ENCODE measurements at places on chromosomes 11 and 22.

GRCh38 chr22:39452740-39453040, 4.1 kb upstream of the MGAT3 start:
- DNase-seq = no peak

GRCh38 chr22:45425101-45425500, 11.6 kb downstream of the RIBC2 start:
- no peak for DNase-seq

GRCh38 chr11:27995083-27995482, 112.9 kb downstream of the KIF18A start:
- DNase-seq = no peak

- DNase-seq = no peak
These were observed 252.8 kb downstream of the JRKL start for GRCh38 chr11:96642583-96642982.

- DNase-seq = no peak
These were observed 318.4 kb downstream of the AASDHPPT start for GRCh38 chr11:106395716-106396349.

DNA sequence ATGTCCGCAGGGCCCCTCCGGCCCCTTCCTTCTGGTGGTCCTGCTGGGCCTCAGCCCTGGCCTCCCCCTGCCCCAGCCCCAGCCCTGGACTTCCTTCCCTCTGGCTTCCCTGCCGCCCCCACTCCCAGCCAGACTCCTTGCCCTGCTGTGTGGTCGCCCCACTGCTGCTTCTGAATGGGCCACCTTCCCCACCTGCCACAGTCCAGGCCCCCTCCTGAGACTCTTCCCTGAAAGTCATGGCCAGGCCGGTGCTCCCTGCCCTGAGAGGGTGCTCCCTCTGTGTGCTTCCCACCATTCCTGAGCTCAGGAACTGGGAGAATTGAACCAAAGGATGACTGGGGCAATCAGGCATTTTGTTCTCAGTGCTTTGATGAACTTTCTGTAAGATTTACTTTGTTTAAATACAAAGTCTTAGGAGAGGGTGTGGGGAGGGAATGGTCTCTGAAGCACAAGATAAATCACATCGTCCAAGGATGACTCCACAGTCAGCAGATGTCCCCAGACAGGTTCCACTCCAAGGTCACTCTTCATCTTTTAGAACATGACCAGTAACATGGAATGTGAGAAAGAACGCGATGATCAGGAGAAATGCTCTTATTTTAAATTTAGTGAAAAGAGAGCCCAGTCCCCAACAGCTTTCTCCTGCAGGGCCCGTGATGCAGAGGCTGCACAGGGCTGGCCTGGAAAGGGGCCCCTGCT, 774 bp downstream of the APOBEC3D start:
- no peak for DNase-seq

GRCh38 chr11:9708544-9708943, 44.7 kb downstream of the SWAP70 start:
- DNase-seq = no peak

DNA sequence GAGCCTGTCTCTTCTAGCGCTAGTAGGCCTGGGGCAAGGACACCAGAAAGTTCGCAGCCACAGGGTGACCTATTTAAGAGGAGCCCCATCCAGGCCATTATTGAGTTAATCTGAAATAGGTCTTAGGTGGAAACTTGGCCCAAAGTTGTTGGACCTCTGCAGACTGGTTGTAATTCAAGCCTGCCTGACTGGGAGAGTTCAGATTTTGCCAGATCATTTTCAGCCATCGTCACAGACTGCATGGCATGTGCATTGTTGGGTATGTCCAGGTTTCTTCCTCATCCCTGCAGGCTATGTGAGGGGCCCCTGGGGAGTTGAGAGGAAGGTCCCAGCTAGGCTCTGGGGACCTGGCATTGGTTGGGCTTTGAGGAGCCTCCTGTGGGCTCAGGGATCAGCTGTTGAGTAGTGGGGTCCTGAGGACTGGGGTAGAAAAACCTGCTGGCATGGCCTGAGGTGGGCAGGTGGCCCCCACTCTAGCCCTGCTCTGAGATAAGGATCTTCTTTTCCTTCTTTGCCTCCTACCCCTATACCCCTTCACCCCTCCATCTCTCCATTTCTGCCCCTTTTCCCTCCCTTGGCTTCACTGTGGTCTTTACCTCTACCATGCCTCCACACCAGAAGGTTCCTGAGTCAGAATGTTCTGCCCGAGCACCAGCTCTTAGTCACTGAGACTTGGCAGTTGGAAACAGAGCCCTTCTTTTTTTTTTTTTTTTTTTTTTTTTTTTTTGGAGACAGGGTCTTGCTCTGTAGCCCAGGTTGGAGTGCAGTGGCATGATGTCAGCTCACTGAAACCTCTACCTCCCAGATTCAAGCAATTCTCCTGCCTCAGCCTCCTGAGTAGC, 112.7 kb downstream of the MORC2 start:
- DNase-seq = no peak

- DNase-seq = no peak
These were observed 27.9 kb downstream of the DDX6 start for GRCh38 chr11:118763041-118763440.

DNA sequence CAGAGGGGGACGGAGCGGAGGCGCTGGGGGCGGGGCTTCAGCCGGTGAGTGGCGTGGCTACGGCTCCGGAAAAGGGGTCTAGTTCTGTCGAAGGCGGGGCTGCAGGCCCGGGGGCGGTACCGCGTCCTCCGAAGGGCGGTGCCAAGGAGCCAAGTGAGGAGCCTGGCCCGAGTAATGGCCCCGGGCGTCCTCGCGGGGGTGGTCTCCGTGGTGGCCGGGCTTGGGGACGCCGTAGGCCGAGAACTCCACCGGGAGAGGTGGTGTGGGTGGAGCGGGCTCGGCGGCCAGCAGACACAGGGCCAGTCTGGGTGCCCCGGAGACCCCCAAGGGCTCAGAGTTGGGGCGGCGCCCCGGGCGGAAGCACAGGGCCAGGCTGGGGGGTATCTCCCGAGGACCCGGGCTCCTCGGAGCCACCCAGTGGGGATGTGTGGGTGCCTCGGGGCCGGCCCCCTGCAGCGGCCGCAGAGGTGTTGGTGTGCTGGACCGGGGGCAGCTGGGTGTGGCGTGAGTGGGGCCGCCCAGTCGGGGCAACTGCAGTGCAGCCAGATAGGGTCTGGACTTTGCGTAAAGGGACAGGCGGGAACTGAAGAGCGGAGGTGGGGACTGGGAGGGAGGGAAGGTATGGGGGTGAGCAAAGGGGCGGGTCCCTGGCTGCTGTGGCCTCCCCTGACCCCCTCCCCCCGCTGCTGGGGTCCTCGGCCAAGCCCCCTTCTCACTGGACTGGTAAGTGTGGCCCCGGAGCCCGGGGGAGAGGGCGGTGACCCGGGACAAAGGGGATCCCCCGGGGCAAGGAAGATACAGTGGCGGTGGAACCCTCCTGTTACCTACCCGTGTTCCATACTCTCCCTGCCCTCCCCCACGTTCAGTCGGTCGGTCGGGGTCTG, 838 bp downstream of the FKBP2 start:
- DNase-seq = peak; percentile 57

DNA sequence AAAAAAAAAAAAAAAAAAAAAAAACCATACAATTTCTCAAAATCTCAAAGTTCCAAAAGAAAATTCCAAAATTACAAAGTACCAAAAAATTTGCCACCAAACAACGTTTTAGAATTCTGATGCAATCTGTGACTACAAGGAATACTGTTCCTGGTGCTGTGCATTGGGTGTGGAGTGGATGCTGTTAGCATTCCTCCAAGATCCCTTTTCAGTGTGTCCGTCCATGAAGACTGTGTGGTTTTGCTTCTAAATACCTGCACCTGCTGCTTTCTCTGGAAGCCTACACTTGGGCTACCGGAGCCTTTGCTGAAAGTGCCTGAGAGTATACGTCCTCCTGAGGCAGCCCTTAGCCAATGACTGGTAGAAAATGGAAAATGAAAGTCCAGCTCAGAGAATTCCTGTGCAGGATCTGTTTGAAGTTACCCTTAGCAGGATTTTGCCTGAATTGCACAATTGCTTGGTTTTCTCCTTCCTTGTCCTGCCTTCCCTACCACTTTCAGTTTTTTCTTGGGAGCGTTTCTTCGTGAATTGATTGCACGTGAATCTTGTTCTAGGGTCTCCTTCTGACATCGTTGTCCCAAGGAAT, 140.8 kb downstream of the TRPC6 start:
- DNase-seq = no peak

GRCh38 chr11:32870676-32871075, 21.9 kb upstream of the QSER1 start:
- DNase-seq = no peak

- no peak for DNase-seq
These were observed 237.6 kb upstream of the C11orf87 start for GRCh38 chr11:109184376-109184775.

- no peak for DNase-seq
These were observed 33.3 kb downstream of the HIRA start for GRCh38 chr22:19398206-19398605.

- DNase-seq = no peak
These were observed 2.9 kb downstream of the SMARCB1 start for GRCh38 chr22:23789638-23790037.

DNA sequence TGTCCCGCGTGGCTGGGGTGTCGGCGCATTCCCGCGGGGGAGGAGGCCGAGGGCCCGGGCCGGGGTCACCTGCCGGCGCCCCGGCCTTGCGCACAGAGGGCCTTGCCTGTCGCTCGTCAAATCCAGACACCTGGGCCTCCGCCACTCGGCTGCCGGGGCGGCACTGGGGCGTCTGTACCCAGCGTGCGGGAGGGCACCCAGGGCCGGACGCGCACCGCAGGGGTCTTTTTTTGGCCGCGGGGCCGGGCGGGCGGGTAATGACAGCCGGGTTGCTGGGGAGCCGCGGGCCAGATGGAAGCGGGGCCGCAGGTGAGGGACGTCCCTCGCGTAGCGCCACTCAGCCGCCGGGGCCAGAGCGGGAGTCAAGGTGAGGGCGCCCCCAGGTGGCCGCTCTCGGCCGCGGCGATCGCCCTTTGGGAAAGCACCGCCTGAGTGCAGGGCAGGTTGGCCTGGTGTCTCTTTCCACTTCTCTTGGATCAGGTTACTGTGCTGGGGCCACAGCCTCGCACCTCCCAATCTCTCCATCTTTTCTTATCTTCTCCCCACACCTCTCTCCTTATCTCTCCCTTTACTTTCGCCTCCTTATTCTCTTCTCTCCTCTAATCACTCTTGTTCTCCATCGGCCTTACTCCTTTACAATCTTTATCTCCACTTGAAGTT, 3.5 kb downstream of the PHLDB1 start:
- DNase-seq = peak; percentile 61

DNA sequence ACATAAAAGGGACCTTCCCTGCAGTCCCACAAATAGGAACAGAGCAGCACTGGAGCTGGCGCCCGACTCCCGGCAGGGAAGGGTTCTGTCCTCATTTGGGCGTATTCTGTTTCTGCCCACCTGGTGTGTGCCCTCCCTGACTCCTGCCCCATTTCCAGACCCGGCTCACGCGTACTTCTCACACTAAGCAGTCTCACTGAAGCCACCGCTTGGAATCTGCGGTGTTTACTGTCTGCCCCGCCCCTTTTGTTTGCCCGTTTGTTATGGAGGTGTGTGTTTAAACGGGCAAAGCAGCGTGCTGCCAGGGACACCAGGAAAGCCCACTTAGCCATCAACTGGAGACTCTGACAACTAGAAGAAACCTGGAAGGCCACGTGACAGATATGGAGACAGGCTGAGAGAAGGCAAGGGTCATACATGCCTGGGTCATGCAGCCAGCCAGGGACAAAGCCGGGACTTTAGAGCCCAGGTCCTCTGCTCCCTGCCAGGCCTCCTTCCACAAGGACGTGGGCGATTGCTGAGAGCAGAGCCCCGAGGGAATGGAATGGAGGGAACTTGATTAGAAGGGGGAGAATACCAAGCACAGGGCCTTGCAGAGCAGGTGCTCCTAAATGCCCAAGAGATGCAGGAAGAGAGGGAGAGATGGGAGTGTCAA, 8.7 kb upstream of the EFCAB6 start:
- no peak for DNase-seq

DNA sequence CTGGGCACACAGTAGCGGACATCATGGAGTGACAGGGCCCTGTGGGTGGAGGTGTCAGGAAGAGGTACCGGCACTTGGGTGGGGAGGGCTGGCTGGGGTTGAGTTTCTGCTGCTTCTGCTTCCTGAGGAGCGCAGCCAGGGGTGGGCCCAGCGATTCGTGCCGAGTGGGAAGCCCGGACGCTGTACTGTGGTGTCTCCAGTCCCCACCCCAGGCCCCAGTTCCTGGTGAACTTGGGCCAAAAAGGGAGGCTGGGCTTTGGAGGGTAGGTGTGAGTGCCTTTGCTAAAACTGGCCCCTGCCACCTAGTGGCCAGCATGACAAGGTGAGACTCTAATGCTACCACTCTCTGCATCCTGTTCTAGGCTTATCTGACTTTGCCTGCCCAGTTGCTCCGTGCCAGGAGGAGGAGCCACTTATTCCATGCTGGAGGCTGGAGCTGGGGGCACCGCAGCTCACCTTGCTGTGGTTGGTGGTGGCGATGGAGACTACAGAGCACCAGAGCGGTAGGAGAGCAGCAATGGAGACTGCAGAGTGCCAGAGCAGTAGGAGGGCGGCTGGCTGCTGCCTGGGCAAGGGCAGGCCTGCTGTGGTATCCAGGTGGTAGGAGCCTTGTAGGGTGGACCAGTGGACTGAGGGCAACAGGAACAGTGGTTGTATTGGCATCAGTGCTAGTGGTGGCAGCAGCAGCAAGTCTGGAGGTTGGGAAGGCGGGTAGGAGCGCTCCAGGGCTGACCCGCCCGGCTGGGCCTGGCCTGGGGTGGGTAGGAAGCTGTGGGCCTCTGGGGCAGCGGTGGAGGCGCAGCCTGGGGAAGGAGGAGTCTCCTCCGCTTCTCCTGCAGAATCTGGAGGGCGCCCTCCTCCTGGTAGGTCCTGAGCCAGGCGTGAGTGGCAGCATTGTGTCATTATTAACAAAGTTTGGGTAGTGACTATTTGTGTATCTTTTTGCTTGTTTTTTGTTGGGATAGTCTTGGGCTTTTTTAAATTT, 2.2 kb upstream of the RFPL2 start:
- DNase-seq = no peak

DNA sequence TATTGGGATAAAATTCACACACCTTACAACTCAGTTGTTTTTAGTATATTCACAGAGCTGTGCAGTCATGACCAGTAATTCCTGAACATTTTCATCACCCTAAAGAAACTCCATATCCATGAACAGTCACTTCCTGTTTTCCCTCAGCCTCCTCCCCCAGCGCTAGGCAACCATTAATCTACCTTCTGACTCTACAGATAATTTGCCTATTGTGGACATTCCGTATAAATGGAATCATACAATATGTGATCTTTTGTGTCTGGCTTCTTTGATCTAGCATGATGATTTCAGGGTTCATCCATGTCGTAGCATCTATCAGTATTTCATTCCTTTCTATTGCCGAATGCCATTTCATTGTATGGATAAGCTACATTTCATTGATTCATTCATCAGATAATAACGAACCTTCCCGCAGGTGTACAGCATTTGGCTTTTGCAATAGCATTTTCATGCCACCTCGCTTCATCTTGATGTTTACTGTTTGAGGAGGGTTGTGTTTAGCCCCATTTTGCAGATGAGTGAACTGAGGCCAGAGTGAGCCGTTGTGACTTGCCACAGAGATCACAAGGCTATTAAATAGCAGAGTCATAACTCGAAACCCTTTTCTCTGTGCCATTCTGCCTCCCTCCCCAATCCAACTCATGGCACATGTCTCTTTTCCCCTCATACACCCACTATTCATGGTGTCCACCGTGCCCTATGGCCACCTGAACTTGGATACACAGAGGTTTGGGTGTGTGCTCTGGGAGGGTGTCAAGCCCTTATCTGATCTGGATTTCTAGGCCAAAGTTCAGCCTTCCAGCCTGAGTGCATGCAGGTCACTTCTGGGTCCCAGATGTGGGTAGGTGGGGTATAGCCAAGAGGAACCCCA, 11.1 kb upstream of the MYH9 start:
- no peak for DNase-seq

Data from spinal cord (tissue), 10 donors.